ENCODE measurements at places on chromosomes 5 and 9.

DNA sequence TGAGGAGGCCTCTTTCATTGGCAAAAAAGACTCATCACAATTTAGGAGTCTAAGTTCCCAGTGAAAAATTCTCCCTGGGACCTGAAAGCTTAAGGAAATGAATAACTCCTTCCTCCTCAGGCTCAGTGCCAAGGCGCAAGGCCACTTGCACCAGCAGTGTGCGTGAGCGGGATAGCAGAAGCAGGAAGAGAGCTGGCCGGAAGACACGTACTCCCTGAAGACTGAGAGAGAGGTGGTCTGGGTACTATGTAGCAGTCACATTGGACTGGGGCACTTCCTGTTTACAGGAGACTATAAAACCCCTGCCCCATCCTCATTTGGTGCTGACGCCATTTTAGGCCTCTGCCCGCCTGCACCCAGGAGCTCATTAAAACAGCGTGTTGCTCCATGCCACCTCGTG, 66.3 kb upstream of the IL33 start:
- DNase-seq: no peak

DNA sequence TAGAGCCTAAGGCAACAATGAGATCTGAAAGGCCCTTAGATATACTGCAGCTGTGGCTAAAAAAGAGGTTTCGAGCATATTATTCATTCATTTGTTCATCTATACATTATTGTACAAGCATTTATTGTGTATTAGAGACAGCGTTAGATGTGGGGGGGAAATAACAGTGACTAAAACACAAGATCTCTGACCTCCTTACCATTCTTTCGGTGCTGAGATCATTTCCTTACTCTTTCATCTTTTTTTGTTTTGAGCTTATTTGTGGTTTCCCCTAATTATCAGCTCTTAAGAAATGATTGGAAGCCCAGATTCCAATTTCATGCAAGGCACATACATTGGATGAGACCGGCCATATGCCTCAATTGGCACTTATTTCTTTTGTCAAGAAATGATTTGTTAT, 113.2 kb downstream of the SEC61B start:
- DNase-seq: no peak

- DNase-seq: no peak
Observed at GRCh38 chr5:73444499-73445438, 3.8 kb downstream of the FOXD1 start.

DNA sequence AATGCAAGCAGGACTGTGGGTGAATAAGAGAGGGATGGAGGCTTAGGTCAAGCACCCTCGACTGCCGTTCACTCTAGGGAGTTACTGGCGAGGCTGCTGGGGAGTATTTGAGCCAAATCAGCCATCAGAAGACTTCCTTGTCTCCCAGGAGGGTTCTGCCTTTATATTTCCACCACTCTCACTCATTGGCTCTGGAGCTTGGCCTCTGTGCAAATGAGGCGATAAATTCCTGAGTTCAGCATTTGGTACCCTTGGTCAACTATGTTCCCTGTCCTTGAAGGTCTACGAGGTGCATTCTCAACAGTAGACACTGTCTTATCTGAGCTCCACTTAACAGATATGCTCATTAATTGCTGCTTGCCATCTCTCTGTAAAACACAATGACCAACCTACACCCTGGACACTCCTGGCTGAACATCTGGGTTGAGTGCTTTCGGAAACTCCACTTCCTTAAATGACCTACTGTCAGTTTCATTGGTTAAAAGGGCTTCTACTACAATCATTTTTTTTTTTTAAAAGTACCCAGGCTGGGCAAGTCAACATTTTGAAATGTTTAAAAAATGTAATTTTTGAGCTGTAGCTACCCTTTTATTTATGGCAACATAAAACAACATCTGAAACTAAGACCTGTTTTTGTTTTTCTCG, 153.2 kb downstream of the NTRK2 start:
- DNase-seq: no peak

DNA sequence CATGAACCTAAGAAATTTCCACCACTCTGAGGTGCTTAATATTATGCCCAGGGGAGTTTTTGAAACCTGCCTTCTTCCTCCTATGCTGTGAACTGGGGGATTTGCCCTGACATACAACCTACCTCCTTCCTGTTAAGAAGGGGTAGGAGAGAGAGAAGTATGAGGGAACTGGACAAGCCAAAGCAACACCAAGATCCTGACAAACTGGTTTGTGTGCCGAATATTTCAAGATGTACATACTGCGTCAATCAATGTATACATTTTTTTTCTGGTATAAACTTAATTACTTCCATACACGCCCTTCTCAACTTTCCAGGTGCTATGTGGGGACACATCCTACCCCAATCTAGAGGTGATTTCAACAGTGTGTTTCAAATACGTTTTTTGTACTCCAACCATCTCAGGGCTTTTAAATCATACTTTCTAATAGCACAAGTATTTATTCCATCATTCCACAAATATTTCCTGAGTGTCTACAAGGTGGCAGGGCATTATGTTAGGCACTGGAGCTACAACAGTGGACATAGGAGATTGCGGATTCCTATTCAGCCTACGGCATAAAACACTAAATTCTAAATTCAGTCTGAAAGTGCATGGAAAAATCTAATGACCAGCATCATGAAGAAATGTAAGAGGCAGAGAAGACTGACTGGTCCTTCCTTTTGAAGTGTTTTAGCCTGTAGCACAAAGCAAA, 70.1 kb upstream of the IFNK start:
- DNase-seq: no peak

- no peak for DNase-seq
Observed at GRCh38 chr9:4740388-4740637, 689 bp downstream of the AK3 start.

GRCh38 chr9:95313010-95313498, 4.5 kb downstream of the FANCC start:
- no peak for DNase-seq

- DNase-seq: no peak
Observed at GRCh38 chr5:111537141-111538024, 25.0 kb upstream of the STARD4 start.

DNA sequence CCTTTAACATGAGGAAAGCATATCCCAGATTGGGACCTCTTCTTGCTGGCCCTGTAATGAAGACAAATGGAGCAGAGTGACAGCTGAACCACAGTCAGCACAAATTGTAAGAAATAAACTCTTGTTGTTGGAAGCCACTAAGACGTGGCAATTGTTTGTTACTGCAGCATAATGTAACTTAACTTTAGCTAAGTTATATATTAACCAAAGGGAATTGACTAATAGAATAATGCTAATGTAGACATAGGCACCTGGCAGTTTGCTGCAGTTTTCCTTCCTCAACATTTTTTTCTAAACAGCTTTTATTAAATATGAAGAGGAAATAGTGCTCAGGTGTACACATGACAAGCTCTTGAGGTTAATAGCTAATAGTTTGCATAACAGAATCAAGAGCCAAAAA, 300.7 kb upstream of the SLC30A5 start:
- DNase-seq: no peak

- DNase-seq: no peak
Observed at GRCh38 chr5:142661143-142661542, 24.7 kb downstream of the FGF1 start.

DNA sequence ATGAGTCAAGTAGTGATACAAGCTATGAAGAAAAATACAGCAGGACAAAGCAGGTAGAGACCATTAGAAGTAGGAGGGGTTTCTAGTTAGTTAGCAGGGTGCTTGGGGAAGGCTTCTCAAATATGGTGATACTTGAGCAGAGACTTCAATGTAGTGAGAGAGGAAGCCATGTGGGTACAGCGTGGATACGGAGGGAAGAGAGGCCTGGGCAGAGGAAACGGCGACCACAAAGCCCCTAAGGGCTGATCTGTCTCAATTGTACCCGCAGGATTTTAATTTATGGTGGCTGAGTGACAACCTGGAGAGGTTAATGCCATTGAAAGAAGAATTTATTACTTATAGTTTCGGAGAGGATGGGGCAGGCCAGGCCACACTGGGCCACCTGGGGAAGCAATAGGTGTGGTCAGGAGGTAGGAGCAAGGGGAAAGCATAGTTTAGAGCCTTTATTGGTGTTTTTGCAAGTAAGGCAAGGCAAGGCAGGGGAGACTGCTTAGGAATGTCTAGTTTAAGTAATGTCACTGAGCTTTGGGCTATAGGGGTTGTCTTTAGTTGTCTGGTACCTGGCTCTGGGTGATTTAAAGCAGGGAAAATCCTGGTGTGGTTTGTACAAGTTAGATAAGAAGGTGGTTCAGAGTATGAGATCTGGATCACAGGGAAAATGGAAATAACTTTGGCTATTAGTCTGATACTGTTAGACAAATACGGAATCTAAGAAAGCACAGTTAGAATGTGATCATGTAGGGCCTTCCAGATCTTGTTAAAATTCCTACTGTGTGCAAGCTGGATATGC, 42.6 kb downstream of the GCNT4 start:
- no peak for DNase-seq

DNA sequence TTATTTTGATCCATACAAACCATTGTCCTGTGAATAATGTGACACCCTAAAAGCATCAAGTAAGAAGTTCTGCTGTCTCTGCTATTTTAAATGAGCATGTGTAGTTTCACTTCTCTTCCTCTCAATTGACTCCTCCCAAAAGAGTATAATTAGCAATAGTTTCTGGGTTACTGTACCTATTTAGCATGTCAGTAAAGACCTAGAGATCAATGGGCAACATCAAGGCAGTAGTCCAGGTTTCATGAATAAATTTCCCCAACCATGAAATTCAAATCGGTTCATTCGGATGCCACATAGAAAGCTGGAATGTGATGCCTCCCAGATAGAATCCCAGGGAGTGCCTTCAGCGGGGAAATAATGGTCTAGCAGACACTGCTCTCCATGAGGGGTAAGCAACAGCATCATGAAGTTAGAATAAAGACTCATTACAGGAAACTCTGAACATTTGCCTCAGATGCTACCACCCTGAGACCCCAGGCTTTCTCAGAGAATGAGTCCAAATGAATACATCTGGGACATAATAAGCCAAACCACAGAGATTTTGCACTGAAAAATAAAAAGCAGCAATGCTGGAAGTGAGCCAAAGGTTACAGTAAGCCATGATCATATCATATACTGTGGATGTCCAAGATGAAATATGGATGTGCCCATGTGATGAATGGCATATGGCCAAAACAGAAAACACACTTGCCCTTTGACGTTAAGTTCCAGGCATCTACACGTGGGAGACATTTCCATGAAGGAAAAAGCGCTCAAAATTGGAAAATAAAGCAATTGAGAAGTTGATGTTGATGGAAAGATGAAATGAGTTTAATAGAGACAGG, 1107.0 kb upstream of the SEMA6A start:
- no peak for DNase-seq

DNA sequence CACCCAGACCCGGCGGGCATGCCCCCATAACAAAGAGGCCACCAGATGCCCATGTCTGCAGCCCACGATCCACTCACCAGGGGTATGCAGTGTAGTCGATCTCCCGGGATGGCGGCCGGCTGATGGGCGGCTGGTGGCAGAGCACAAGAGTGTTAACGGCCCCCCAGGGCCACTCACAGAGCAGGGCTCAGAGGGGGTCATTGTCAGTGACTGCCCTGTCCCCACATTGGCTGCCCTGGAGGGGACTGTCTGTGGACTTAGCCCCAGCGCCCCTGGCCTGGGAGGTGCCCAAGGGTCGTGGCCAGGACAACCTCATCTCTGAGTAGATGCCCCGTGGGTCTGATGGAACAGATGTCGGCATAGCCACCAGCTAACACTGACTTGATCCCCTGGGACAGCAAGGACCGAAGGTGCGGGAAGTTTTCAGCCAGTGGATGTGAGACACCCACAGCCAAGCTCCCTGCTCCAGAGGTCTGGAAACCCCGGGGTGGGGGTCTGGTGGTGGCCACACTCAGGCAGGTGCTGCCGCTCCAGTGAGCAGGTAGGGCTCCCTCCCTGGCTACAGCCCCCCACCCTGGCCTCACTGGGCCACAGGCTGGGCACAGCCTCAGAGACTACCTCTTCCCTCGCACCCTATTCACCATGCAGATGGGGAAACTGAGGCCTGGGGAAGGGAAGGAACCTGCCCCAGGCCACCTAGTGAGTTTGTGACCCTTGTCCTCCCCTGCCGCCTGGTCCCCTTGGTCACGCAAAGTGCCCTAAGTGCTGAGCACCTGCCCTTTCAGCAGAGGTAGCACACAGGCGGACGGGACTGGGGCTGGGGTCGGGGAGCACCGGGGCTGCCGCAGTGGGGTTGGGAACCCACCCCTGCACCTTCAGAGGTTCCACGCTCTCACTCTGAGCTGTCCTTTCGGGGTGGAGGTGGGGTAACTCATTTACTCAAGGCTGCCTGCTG, 38.1 kb upstream of the SARDH start:
- no peak for DNase-seq

GRCh38 chr5:173456751-173457171, 128.5 kb upstream of the STC2 start:
- DNase-seq: no peak

- DNase-seq: no peak
Observed at GRCh38 chr5:374631-375335, 53.3 kb downstream of the AHRR start.

- DNase-seq: no peak
Observed at GRCh38 chr5:131538177-131538593, 96.8 kb downstream of the RAPGEF6 start.

Data from activated naive CD8-positive, alpha-beta T cell treated with anti-CD3 and anti-CD28 coated beads, Interleukin-2, amount 50 U/mL, for 16 hours (primary cell).